ENCODE measurements at places on chromosomes 1 and 21.
A peak's percentile ranks its signal among the peaks of the same experiment; 100 is the strongest.

- DNase-seq: no peak
Measured at GRCh38 chr1:241779897-241780296, 68.1 kb upstream of the EXO1 start.

GRCh38 chr1:110348050-110348449 is 8.9 kb downstream of the RBM15 start:
- no peak for DNase-seq

DNA sequence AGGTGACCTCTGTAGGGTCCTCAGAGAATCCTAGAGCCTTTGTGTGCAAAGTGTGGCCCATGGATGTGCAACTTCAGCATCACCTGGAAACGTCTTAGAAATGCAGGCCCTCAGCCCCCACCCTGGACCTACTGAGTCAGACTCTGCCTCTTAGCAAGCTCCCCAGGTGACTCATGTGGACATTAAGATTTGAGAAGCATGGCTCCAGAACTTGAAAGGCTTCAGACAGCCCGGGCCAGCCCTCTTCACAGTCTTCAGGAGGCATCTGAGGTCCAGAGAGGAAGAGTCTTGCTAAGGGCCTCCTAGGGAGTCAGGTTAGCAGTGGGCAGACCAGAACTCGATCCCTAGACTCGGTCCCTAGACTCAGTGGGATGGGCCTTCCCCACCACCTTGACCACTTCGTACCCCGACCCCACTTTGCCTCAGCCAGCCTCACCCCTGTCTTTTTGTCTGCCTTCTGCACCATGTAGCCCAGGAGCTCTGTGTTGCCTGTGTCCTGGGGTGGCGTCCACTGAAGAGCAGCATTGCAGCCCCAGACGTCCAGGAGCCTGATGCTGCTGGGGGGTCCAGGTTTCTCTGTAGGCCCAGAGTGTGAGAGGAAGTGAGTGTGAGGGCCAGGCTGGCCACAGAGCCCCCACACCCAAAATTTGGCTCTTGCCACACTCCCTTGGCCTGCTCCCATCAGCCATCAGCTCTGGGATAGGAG is 4.8 kb downstream of the MYBPH start:
- no peak for DNase-seq

GRCh38 chr1:13994386-13994785 is 294.4 kb downstream of the PRDM2 start:
- DNase-seq: no peak

DNA sequence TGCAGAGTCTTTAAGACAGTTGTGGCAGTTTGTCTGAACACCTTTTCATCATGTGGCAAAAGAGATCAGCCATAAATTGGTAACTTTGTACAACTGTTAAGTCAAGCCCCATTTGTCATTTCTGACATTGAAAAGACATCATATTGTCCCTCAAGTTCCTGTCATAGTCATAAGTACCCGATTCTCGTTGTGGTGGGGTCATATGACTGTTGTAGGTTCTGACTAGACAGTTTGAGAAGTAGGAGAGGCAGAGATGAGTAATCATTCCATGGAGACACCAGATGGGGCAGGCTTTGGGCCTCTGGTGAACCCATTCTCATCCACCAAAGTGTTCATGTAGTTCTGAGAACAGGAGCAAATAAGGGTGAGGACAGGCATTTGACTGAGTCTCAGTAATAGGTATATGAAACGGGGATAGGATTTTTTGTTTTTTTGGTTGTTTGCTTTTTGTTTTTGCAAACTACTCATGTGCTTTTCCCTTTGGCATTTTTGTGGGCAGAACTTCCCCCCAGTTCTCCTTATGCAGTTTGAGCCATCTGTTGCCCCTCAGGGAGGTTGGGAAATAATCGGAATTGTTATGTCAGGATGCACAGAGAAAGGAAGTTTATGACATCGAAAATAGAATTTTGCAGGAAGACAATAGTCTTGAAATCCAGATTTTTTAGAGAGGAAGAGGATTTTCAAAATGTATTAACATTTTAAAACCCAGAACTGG is 86.9 kb upstream of the KCNE2 start:
- no peak for DNase-seq

GRCh38 chr1:84101204-84101603 is 42.9 kb upstream of the PRKACB start:
- no peak for DNase-seq

DNA sequence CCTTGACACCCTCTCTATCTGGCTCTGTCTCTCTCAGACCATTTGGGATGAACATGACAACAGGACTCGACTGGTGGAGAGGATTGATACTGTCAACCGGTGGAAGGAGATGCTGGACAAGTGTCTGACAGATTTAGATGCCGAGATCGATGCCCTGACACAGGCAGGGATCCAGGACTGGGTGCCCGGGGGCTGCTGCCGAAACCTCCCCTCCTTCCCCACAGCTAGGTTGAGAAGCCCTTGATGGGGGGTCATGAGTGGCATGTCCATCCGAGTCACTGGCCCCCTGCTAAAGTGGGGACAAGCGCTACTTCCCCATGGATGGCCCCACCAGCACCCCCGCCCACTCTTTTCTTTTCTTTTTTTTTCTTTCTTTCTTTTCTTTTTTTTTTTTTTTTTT is 1.2 kb downstream of the TEKT2 start:
- no peak for DNase-seq

DNA sequence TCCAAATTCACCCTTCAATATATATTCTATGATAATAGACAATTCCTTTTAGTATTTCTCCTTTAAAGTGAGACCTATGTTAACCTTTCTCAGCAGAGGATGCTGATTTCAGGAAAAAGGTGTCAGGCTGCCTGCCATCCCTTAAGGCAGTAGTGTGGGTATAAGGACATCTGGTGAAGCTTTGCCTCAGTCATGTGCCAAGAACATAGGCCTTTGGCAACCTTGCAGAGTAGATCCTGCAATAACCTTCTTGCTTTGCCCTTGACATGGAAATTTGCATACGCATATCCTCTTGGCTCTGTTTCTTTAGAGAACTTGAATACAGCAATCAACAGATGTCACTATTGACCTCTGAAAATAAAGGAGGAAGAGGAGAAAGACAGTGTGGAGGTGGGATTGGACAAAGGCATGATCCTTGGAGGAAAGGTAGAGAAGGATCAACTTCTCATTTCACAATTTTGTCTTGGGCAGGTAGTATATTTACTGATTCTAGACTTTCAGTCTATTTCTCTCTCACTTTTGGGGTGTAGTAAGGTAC is 21.1 kb upstream of the ZRANB2 start:
- DNase-seq: no peak

DNA sequence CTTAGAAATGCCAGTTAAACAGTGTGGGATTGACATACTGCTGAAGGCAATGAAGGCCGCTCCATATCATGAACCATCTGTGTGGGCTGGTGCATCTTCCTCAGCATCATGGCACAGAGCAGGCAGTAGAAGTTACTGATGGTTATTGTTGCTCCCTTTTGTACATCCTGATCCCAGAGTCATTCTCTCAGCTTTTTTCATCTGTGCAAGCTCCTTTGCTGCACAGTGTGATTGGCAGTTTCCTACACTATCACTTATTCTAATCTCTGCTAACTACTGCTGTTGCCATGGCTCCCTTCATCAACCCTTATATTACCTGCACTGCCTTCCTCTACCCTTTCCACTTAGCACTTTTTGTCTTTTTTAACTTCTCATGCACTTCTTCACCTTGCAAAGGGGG is 16.2 kb downstream of the RGS13 start:
- no peak for DNase-seq

DNA sequence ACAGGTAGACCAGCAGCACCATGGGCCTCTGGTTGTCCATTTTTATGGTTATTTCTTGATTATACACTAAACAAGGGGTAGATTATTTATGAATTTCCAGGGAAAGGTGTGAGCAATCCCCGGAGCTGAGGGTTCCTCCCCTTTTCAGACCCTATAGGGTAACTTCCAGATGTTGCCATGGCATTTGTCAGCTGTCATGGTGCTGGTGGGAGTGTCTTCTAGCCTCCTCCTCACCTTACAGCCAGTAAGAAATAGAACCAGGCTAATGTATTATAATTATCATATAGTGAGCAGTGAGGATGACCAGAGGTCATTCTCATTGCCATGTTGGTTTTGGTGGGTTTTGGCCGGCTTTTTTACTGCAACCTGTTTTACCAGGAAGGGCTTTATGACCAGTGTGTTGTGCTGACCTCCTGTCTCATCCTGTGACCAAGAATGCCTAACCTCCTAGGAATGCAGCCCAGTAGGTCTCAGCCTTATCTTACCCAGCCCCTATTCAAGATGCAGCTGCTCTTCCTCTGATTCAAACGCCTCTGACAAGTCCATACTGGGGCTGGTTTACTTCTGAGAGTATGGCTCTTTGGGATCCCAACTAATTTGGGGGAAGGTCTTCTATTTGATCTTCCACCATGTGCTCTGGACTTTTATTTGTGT is 13.5 kb upstream of the TINAGL1 start:
- no peak for DNase-seq

GRCh38 chr1:218671573-218671972 is 326.4 kb downstream of the TGFB2 start:
- DNase-seq: no peak

DNA sequence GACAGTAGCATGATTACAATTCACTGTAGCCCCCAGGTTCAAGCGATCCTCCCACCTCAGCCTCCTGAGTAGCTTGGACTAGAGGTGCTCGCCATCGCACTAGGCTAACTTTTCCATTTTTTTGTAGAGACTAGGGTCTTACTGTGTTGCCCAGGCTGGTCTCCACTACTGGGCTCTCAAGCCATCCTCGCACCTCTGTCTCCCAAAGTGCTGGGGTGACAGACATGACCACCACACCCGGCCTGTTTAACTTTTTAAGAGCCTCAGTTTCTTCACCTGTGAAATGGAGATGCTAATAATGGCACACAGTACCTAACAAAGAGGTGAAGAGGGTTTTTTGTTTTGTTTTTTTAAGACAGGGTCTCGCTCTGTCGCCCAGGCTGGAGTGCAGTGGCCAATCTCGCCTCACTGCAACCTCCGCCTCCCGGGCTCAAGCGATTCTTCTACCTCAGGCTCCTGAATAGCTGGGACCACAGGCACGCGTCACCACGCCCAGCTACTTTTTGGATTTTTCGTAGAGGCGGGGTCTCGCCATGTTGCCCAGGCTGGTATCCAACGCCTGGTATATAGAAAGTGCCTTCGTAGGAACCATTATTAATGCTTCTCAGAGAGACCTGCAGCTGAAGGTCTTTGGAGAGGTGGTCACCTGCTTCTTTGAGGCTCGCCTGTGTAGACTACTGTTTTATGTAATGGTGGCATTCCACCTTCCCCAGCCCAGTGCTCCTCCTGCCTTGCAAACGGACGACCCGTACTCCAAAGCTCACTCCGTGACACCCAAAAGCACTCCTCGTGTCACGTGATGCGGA is 567 bp downstream of the PMVK start:
- DNase-seq: no peak

GRCh38 chr1:203944651-203945404 is 83.4 kb downstream of the SNRPE start:
- DNase-seq: no peak

- no peak for DNase-seq
Measured at GRCh38 chr1:1438531-1439381, 3.3 kb downstream of the VWA1 start.

DNA sequence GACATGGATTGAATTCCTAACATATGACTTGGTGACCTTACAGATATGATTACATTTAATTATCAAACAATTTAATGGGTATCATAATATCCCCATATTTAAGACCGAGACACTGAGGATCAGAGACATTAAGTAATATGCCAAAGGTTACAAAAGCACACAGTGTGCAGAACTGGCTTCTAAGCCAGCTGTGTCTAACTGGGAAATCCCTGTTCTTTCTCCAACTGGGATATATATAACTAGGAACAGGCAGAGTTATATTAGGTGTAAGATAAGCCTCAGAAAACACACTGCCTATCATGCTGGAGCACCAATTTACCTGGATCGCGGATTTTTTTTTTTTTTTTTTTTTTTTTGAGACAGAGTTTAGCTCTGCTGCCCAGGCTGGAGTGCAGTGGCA is 88.3 kb upstream of the ADGRL2 start:
- no peak for DNase-seq

DNA sequence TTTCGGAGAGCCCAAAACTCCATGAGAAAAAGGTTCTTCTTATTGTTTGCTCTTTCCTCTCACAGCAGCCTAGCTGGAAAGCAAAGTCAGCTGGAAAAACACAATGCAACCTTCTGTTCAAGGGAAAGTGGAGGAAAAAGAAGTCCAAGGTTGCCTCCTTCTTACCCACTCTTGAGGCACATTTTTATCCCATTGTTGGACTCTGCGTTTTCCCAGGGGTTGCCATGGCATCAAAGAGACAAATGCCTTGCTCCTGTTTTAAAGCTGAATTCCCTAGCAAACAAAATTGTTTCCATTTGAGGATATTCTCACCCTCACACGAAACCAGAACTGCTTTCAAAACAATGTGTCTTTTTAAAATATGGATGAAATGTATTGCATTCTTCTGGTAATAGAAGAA is 45.1 kb upstream of the PALMD start:
- DNase-seq: peak; percentile 80

- no peak for DNase-seq
Measured at GRCh38 chr1:80846966-80847365, 953.8 kb upstream of the ADGRL2 start.

- no peak for DNase-seq
Measured at GRCh38 chr1:162899422-162900146, 38.6 kb upstream of the CCDC190 start.

GRCh38 chr1:8078176-8078671 is 52.1 kb upstream of the ERRFI1 start:
- DNase-seq: no peak

GRCh38 chr1:169762699-169763098 is 28.8 kb upstream of the SELE start:
- no peak for DNase-seq

- DNase-seq: no peak
Measured at GRCh38 chr1:82463951-82464350, 663.2 kb downstream of the ADGRL2 start.

GRCh38 chr1:45543581-45544417 is 6.8 kb upstream of the AKR1A1 start:
- peak; percentile 51 for DNase-seq

DNA sequence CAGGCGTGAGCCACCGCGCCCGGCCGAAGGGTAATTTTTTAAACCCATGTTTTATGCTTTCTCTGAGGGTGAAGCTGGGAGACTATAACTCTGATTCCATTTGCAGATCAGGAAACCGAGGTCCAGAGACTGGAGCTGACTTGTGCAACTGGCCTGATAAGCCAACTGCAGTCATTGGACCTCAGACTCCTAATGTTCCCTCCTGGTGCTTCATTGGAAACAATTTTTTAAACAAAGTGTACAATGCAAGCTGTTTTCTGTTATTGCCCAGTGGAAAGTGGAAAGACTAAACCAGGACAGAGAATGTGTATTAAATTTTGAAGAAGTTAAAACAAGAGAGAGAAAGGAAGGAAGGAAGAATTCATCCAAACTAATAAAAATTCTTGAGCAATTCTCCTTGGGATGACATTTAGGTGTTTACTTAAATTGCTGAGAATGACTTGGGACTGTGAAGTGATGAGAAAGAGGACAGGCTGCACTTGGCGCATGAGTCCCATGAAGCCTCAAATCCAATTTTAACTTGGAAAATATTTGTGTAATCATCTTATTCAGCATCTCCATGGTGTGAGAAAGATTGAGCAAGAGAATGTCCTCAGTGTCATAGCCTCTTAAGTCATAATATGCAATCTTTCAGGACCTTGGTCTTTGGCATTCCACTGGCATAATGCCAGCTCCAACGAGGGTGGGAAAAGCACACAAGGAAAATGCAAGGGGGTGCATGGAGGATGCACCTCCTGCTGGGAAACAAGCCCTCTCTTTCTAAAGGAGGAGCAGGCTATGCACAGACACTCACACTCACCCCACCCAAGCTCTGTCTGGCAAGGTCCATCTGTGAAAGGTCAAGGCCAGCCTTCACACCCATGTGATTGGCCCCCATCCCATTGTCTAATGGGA is 342.0 kb downstream of the SIPA1L2 start:
- DNase-seq: no peak

Measured in glomerular endothelial cell (primary cell).